ENCODE measurements at places on chromosomes 5 and 9. TPM values are rescaled to one million over a fixed set of nuclear protein-coding genes. Genes with fewer than 3 reads are reported as not detected.

DNA sequence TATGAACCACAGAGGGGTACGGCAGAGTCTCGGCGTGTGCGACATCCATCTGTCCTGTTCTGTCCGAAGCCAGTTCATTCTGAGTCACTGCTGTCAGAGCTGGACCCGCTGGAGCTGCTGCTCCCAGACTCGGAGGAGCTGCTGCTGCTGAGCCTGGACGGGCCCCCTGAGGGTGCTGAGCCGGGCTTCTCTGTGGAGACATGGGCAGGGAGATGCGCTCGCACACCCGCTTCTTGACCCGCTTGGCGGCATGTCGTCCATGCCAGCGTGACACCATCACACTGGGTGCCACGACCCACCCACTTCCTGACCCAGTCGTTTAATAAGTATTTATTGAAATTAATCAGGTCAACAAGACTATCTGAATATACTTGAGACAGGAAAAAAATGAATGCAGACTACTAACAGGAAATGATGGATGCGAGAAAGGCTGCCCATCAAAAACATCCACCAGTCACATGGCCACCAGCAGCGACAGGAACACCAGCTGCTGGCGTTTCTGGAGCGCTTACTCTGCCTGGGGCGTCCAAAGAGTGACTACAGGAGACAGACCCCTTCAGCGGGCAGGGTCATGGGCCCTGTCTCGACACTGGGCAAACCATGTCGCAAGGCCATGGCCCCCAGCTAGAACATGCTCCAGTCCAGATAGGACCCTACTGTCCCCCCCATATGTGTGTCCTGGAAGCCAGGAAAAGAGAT, 8.4 kb downstream of the BRD3OS start:
- peaks cover 58% of the 10 kb centered on the region for H3K36me3 ChIP-seq
- H3K4me1 ChIP-seq, result peaks cover 3% of the 10 kb centered on the region
- H3K27ac ChIP-seq, result no peak overlapping the region
- no peak overlapping the region for H3K4me3 ChIP-seq
- no peaks in the 10 kb centered on the region for H3K27me3 ChIP-seq

- H3K4me1 ChIP-seq, result no peaks in the 10 kb centered on the region
- no peaks in the 10 kb centered on the region for H3K36me3 ChIP-seq
- H3K27me3 ChIP-seq, result no peaks in the 10 kb centered on the region
- no peak overlapping the region for H3K4me3 ChIP-seq
- H3K27ac ChIP-seq, result no peak overlapping the region
Observed at GRCh38 chr5:93034621-93035590, 546.1 kb downstream of the NR2F1-AS1 start.

Gene BARHL1
- not detected for total RNA-seq

DNA sequence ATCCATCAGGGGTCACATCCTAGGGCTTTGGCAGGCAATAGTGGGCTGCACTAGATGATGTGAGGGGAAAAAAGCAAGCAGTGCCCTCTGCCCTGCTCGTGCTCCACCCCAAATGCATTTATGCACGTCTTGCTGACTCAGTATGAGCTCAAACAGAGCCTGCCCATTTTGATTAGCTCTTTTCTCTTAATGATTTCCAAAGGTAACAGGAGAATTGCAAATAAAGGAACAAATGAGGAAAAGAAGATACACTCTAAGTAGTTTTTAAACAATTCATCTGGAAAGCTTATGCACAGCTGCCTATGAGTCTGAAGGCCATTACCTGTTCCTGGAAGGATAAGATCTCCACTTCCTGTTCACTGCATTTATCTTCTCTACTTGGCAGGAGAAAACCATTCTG, 364.2 kb downstream of the TMEM232 start:
- no peaks in the 10 kb centered on the region for H3K4me1 ChIP-seq
- no peak overlapping the region for H3K27ac ChIP-seq
- no peak for DNase-seq
- H3K27me3 ChIP-seq, result no peaks in the 10 kb centered on the region

DNA sequence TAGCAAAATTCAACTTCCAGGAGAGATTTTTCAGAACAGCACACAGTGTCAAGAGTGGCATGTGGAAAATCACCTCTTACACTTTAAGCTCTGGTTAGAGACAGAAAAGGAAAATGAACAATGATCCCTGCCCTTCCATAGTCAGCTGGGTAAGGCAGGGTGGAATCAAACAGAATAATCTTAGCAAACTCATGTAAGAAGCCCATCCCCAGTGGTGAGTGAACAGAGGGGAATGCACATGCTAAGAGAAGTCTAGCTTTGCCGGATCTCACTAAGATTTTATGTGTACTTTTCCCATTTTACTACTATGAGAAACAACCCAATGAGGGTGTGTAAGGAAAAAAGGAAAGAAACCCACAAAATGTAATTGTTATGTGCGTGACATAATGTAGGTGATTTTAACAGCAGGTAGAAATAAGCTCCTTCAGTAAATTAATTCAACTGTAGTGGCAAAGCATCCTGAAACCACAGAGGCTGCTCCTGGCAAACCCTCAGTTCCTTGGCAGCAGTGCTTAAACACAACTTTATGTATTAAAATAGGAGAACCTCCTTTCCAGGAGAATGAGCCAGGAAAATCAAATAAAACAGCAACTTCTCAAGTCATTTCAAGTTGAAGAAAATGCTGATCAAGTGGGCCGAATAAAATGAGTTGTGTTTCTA, 366.0 kb upstream of the TRPC7 start:
- no peaks in the 10 kb centered on the region for H3K27me3 ChIP-seq
- DNase-seq, result no peak
- no peaks in the 10 kb centered on the region for H3K36me3 ChIP-seq
- no peak overlapping the region for H3K4me3 ChIP-seq

GRCh38 chr5:39231705-39232525, 12.6 kb upstream of the FYB1 start:
- peak overlapping the region; percentile 41 for H3K27ac ChIP-seq
- DNase-seq, result no peak
- H3K4me3 ChIP-seq, result no peak overlapping the region
- H3K36me3 ChIP-seq, result no peaks in the 10 kb centered on the region

- no peak overlapping the region for H3K27ac ChIP-seq
- no peaks in the 10 kb centered on the region for H3K4me1 ChIP-seq
- peaks cover 8% of the 10 kb centered on the region for H3K27me3 ChIP-seq
- peak; percentile 44 for DNase-seq
Observed at GRCh38 chr9:96686638-96687335, 31.7 kb upstream of the PRXL2C start.

GRCh38 chr5:102153003-102153759, 142.9 kb downstream of the SLCO4C1 start:
- H3K27ac ChIP-seq, result no peak overlapping the region
- no peaks in the 10 kb centered on the region for H3K4me1 ChIP-seq
- H3K4me3 ChIP-seq, result no peak overlapping the region
- peak; percentile 4 for DNase-seq

DNA sequence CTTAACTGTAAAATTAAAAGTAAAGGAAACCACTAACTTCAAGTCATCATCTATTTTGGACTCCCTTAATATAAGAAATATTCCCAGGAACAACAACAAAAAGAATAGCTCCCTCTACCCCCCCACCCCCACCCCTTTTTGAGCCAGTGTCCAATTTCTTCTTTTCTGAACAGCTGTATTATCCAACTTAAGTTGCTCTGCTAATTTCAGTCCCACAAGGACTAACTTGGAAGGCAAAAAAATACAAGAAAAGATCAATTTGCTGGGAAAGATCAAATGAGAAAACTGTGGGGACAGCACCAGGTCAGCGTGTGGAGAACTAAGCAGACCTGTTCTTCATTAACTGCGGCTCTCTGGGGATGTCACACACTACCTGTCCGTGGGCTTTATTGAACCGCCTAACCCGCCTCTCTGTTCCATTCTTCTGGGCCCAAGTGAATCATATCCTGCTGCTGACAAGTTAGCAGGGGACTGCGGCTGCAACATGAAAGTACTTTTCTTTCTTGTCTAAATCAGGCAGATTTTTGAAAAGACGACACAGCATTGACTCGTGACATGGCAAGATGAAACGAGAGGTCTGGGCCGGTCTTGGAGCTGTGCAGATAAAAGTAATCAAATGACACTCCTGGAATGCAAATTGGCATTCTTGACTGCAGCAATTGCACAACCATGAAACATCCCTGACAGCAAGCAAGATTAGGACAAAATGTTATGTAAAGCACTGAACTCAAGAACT, 2.7 kb downstream of the BNC2 start:
- peaks cover 56% of the 10 kb centered on the region for H3K27me3 ChIP-seq
- no peak overlapping the region for H3K27ac ChIP-seq
- H3K4me1 ChIP-seq, result no peaks in the 10 kb centered on the region
- H3K36me3 ChIP-seq, result no peaks in the 10 kb centered on the region
- DNase-seq, result no peak

Measured in thymus (tissue), 14 donors.